Stimulated activated CD8-positive, alpha-beta memory T cell treated with anti-CD3 and anti-CD28 coated beads, Interleukin-12 subunit alpha, Interleukin-12 subunit beta, amount 100 ng/mL, for 4 hours (primary cell): ENCODE measurements at places on chromosomes 4 and X.

GRCh38 chrX:48826876-48827653 is 752 bp downstream of the ERAS start:
- DNase-seq, result no peak

- DNase-seq, result no peak
These were observed 55.6 kb downstream of the HAUS3 start for GRCh38 chr4:2186133-2186864.

- no peak for DNase-seq
These were observed 32.3 kb downstream of the C4orf54 start for GRCh38 chr4:99625369-99625768.

DNA sequence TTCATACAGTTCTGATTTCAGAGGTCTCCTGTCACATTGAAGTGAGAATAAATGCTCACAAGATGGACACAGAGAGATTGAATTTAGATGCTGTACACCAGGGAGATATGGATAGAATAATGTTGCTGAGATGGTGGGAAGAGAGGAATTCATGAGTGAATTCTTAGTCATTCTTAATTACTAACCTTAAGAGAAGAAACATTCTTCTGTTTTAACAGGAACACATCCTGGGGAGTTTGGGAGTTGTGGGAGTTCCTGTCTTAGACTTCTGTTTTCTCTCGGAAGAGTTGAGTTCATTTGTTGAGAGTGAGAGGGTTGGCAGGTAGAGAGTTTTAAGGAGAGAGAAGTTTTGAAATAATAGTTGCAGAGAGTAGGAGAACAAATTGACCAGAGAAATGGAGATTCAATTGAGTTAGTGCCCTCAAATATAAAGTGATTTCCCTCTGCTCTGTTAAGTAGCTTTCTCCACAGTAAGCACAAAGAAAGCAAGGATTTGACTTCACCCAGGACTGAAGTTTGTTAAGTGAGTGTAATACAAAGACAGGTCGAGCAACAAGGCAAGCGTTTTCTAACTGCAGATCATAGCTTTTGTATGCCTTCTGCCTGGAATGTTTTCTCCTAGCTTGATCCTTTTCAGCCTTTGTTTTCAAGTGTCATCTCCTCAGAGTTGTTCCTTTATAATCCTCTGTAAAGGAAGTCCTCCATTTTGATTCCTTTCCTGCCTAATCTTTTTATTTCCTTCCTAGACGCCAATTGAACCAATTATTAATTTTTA is 205.9 kb downstream of the RAPGEF2 start:
- no peak for DNase-seq

- DNase-seq, result no peak
These were observed 56.6 kb downstream of the DKK2 start for GRCh38 chr4:106979476-106979875.

DNA sequence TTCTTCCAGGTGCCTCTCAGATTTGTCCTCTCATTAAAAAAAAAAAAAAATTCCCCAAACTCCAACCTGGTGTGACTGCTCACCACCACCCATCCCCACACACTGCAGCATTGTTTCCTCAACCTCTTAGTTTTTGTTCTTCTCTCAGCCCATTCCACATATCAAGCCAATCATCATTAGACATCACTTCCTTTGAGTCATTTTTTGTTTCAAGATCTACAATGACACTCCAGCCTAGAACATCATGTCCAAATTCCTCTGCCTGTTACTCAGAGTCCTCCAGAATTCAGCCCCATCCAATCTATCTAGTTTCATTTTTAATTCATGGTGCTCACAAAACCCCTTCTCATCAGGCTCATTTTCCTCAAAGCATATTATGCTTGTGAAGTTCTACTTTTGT is 262.5 kb upstream of the TEX13A start:
- no peak for DNase-seq

DNA sequence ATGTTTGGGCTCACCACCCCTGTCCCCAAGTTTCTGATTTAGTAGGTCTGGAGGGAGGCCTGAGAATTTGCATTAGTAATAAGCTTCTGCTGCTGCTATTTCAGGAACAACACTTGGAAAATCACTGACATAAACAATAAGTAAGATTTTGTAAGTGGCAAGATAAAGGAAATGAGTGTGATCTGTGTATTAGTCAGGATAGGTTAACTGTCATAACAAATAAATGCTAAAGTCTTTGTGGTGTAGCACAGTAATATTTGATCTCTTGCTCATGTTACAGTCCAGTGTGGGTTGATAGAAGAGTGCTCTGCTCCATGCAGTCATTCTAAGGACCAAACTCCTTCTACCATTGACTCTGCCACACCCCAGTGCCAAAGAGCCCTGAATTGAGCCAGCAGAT is 67.0 kb downstream of the NHS start:
- no peak for DNase-seq

DNA sequence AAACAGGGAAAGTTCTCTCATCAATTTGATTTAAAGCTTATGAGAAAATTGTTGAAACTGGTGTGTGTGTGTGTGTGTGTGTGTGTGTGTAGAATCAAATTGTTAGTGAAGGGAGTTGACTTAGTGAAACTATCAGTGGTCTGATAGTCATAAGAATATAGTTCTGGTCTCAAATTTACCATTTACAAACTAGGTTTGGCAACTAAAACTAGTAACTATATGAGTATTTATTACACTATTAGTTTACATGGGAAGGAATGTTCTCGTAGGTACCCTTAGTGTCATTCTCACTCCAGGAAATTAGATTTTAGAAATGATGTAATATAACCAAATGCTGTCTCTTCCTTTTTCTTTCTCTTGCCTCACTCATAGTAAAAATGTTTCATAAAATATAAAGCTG is 11.9 kb downstream of the SULT1E1 start:
- no peak for DNase-seq

DNA sequence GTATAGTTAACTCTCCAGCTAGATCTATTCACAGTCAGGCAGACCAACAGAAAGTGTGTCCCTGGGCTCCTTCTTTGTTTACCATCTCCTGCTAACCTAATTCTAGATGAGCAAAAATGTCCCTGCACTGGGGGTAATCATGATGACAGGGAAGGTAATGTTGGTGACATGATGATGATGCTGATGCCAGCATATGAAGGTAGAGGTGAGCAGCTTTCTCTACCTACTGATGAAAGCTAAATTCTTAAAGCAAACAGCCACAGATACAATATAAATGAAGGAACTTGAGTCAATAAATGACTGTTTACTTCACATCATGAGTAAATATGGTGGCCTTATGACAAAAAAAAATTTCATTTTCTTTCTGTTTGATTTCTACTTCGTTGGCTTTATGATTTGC is 78.5 kb downstream of the NKX6-1 start:
- no peak for DNase-seq

DNA sequence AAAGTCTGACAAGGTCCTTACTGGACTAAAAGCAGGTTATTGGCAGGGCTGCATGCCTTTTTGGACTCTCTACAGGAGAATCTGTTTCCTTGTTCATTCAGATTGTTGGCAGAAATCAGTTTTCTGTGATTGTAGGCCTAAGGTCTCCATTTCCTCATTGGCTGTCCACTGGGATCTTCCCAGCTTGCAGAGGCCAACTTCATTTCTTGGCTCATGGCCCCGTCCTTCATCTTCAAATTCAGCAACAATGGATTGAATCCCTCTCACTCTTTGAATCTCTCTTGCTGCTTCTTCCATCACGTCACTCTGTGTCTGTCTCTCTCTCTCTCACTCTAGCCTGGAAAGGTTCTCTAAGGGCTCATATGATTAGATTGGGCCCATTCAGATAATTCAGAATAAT is 14.9 kb upstream of the GLUD2 start:
- DNase-seq, result no peak

- DNase-seq, result no peak
These were observed 15.3 kb downstream of the HELQ start for GRCh38 chr4:83440148-83440814.
